ENCODE measurements at places on chromosomes 6 and 20.

DNA sequence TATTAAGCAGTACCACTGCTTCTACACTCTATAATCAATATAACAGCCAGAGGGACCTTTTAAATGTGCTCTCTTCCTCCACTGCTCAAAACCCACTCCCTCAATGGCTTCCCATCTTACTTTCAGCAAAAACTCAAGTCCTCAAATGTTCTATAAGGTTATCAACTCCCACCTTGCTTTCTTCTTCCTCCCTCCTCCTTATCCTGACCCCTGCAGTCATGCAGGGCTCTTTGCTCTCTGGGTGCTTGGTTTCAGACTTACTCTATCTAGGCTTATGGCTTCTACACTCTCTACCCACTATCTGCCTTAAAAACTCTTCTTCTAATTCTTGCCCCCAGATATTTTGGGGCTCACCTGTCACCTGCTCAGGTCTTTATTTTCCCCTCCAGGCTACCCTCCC is 5.3 kb downstream of the ARHGAP18 start:
- no peaks in the 10 kb centered on the region for H3K27me3 ChIP-seq
- no peaks in the 10 kb centered on the region for H3K36me3 ChIP-seq
- peaks cover 14% of the 10 kb centered on the region for H3K4me1 ChIP-seq
- H3K4me3 ChIP-seq, result no peak overlapping the region

DNA sequence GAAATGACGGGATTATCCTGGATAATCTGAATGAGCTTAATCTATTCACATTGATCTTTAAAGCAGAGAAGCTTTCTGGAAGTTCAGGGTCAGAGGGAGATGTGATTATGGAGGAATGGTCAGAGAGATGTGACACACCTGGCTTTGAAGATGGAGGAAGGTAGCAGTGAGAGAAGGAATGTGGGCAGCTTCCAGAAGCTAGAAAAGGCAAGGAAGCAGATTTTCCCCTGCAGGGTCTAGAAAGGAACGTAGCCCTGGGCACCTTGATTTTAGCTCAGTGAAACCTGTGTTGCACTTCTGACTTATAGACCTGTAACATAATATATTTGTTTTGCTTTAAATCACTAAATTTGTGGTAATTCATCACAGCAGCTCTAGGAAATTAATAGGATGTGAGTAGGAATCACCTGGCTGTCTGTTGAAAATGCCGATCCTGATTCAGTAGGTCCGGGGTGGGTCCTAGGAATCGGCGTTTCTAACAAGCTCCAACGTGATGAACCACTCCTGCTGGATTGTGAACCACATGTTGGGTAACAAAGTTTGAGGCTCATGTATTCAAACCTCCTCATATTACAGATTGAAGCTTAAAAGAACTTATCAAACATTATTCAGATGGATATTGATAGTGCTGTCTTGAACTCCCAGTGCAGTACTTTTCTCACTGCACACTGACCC is 157.0 kb downstream of the GJA1 start:
- H3K27ac ChIP-seq, result no peak overlapping the region
- no peaks in the 10 kb centered on the region for H3K4me1 ChIP-seq

- H3K27me3 ChIP-seq, result no peaks in the 10 kb centered on the region
- no peak overlapping the region for H3K27ac ChIP-seq
- peaks cover 15% of the 10 kb centered on the region for H3K4me1 ChIP-seq
- H3K36me3 ChIP-seq, result no peaks in the 10 kb centered on the region
These were observed 40.9 kb downstream of the LY86 start for GRCh38 chr6:6629402-6629801.

GRCh38 chr6:82951389-82951788 is 114.3 kb downstream of the UBE3D start:
- no peak overlapping the region for H3K4me3 ChIP-seq
- DNase-seq, result no peak
- H3K27ac ChIP-seq, result no peak overlapping the region
- H3K4me1 ChIP-seq, result peaks cover 12% of the 10 kb centered on the region
- no peaks in the 10 kb centered on the region for H3K27me3 ChIP-seq

DNA sequence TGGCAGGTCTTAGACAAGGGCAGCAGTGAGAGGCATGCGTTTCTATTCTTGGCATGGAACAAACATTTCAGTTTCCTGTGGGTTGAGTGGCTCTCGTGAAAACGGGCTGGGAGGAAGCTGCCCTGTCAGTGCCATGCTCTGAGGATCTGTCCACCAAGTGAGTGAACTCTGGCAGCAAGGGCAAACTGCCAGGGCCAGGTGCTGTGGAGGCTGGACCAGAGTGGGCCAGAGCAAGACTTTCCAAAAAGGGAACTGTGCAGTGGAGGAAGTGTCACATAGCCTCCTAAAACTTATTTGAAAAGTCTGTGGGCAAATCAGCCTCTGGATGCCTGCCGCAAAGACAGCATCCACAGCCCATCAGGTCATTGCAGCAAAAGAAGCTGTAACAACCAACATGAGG is 44.2 kb upstream of the TAB2 start:
- no peaks in the 10 kb centered on the region for H3K27me3 ChIP-seq
- peak overlapping the region; percentile 69 for H3K27ac ChIP-seq
- H3K36me3 ChIP-seq, result no peaks in the 10 kb centered on the region
- H3K4me3 ChIP-seq, result peak overlapping the region; percentile 70
- DNase-seq, result no peak

DNA sequence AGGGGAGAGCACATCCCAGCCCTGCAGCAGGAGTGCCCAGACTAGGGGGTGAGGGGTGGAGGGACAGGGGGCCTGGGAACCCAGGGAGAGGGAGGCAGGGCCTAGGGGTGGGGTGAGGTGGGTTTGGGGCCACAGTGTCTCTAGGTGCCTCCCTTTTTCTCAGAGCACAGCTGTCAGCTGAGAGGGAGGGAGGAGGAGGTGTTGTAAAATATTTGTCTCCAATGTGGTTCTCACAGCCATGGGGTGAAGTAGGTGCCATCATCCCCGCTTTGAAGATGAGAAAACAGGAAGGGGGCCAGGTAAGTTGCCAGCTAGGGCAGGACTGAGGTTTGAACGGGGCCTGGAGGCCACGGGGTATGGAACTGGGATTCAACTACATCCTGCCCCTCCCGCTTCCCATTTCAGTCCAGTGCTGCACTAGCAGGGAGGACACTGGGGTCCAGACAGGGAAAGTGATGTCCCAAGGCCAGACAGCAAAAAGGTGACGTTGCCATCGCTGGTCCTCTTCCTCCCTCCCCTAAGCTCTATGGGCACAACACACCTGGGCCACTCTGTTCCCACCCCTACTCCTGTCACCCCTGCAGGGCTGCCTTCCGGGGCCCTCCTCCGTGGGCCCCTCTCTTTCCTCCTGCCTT is 20.3 kb downstream of the PACSIN1 start:
- H3K4me1 ChIP-seq, result peaks cover 31% of the 10 kb centered on the region
- DNase-seq, result peak; percentile 11
- peak overlapping the region; percentile 19 for H3K4me3 ChIP-seq
- H3K27me3 ChIP-seq, result peaks cover 2% of the 10 kb centered on the region
- H3K36me3 ChIP-seq, result no peaks in the 10 kb centered on the region

- no peak for DNase-seq
- no peaks in the 10 kb centered on the region for H3K36me3 ChIP-seq
- H3K27me3 ChIP-seq, result no peaks in the 10 kb centered on the region
- no peaks in the 10 kb centered on the region for H3K4me1 ChIP-seq
These were observed 103.5 kb downstream of the TINAG start for GRCh38 chr6:54411767-54412166.

DNA sequence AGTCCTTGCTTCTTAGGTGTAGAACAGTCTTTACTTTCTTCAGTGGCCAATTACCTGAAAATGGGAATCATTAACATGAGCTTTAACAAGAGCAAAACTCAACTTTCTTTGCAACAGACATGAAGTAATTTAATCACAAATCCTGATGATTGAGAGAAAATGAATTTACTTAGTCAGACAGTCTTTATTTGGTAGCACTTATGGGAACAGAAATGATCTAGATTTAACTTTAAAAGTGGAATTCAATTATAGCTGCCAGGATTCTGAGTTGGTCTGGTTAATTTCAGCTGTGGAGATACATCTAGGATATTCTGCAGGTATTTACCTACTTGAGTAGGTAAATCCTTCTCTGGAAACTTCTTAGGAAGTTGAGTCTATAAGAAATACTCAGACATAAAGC is 444.3 kb upstream of the PLCB4 start:
- DNase-seq, result no peak
- H3K27me3 ChIP-seq, result no peaks in the 10 kb centered on the region
- H3K36me3 ChIP-seq, result no peaks in the 10 kb centered on the region
- no peak overlapping the region for H3K27ac ChIP-seq
- H3K4me3 ChIP-seq, result no peak overlapping the region

GRCh38 chr20:55584964-55585363 is 420.4 kb downstream of the CBLN4 start:
- H3K4me3 ChIP-seq, result no peak overlapping the region
- H3K27me3 ChIP-seq, result no peaks in the 10 kb centered on the region
- no peak overlapping the region for H3K27ac ChIP-seq
- DNase-seq, result no peak
- no peaks in the 10 kb centered on the region for H3K36me3 ChIP-seq

GRCh38 chr20:17505636-17506517 is 25.3 kb downstream of the BFSP1 start:
- H3K27ac ChIP-seq, result peak overlapping the region; percentile 86
- H3K4me1 ChIP-seq, result peaks cover 27% of the 10 kb centered on the region
- H3K4me3 ChIP-seq, result peak overlapping the region; percentile 90
- DNase-seq, result no peak
- H3K27me3 ChIP-seq, result no peaks in the 10 kb centered on the region

- H3K4me1 ChIP-seq, result no peaks in the 10 kb centered on the region
- H3K36me3 ChIP-seq, result no peaks in the 10 kb centered on the region
- peaks cover 28% of the 10 kb centered on the region for H3K27me3 ChIP-seq
- DNase-seq, result no peak
These were observed 80.4 kb downstream of the RWDD2A start for GRCh38 chr6:83273596-83273995.

GRCh38 chr6:122400462-122401089 is 1.1 kb downstream of the HSF2 start:
- peak overlapping the region; percentile 94 for H3K4me3 ChIP-seq
- peak overlapping the region; percentile 94 for H3K27ac ChIP-seq
- no peak for DNase-seq
- no peaks in the 10 kb centered on the region for H3K27me3 ChIP-seq

DNA sequence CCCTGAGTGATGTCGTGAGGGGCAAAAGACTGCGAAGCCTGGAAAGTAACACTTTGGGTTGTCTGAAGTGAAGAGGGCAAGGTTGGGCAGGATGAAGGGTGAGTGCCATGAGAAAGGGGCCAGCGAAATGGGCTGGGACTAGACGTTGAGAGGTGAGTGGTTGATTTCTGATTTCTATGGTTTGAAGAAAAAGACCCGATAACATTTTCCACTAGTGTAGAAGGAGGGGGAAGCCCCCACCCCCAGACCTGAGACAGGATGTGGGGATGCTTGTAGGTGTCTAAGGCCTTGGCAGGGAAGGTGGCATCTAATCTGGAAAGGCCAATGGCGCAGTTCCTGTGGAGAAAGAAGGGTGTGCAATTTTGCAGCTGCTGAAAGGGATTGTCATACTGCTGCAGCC is 25.3 kb upstream of the KIF3B start:
- peaks cover 3% of the 10 kb centered on the region for H3K36me3 ChIP-seq
- no peaks in the 10 kb centered on the region for H3K27me3 ChIP-seq
- H3K4me1 ChIP-seq, result peaks cover 35% of the 10 kb centered on the region
- peak overlapping the region; percentile 16 for H3K4me3 ChIP-seq
- peak overlapping the region; percentile 80 for H3K27ac ChIP-seq

- H3K4me1 ChIP-seq, result no peaks in the 10 kb centered on the region
- no peak overlapping the region for H3K4me3 ChIP-seq
- no peak for DNase-seq
- H3K27ac ChIP-seq, result no peak overlapping the region
- no peaks in the 10 kb centered on the region for H3K27me3 ChIP-seq
- no peaks in the 10 kb centered on the region for H3K36me3 ChIP-seq
These were observed 447.7 kb downstream of the PHF3 start for GRCh38 chr6:64083261-64083660.

GRCh38 chr20:44714102-44714700 is 968 bp upstream of the CCN5 start:
- DNase-seq, result no peak
- H3K27ac ChIP-seq, result no peak overlapping the region
- no peaks in the 10 kb centered on the region for H3K36me3 ChIP-seq
- no peak overlapping the region for H3K4me3 ChIP-seq
- no peaks in the 10 kb centered on the region for H3K4me1 ChIP-seq

DNA sequence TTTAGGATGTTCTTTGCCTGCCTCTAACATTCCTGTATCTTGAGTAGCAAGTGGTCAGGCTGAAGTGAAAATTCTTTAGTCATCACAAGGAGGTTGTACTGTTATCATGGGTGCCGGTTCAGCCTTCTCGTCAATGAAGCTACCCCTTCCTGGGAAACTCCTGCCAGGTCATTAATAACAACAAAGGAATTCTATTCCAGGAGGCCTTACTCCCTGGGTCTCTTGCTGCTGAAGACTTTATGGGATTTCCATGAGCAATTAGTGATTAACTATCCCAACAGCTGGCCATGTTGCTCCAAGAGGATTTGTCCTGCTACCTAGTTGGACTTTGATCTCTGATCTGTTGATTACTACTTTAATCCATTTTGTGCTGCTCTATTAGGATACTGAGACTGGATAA is 62.7 kb upstream of the ELOVL5 start:
- no peak overlapping the region for H3K27ac ChIP-seq
- no peak overlapping the region for H3K4me3 ChIP-seq
- H3K27me3 ChIP-seq, result no peaks in the 10 kb centered on the region
- H3K36me3 ChIP-seq, result no peaks in the 10 kb centered on the region
- no peak for DNase-seq

- H3K36me3 ChIP-seq, result no peaks in the 10 kb centered on the region
- DNase-seq, result no peak
- no peak overlapping the region for H3K4me3 ChIP-seq
- H3K27ac ChIP-seq, result no peak overlapping the region
- no peaks in the 10 kb centered on the region for H3K27me3 ChIP-seq
- peaks cover 19% of the 10 kb centered on the region for H3K4me1 ChIP-seq
These were observed 87.3 kb upstream of the SLC22A16 start for GRCh38 chr6:110563711-110564110.

DNA sequence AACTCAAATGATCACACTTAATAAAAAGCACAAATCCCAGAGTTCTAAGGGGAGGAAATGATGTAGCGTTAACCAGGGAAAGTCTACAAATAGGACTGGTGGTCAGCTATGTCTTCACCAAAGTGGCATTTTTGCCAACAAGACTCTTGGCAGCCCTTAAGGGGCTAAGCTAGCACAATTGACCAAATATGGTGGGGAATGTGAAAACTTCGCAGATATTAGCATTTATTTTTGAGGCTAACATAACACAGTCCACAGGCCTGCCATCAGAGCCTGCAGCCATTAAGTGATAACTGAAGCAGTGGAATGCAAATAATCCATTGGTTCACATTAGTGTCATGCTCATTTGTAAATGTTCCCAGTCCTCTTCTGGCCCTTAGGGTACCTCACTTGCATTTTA is 274.6 kb downstream of the FOXC1 start:
- no peaks in the 10 kb centered on the region for H3K27me3 ChIP-seq
- H3K36me3 ChIP-seq, result peaks cover 2% of the 10 kb centered on the region
- H3K4me1 ChIP-seq, result no peaks in the 10 kb centered on the region
- no peak overlapping the region for H3K4me3 ChIP-seq

DNA sequence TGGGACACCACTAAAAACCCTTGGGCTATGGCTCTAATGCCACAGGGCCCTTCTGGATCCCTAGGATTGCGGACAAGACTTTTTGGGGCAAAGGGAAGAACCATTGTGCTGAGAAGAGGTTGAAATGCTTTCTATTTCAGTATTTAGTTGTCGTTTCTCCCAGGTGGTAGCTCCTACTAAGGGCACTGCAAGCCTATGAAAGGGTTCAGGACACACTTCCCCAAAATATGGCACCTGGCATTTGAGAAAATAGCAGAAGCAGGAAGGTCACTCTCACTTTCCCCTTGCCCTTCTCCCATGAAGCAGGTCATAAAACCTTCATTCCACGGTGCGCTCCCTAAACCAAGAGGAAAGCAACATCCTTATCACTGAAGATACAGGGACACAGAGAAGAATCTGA is 125.4 kb upstream of the GPR6 start:
- H3K4me3 ChIP-seq, result no peak overlapping the region
- DNase-seq, result no peak
- H3K4me1 ChIP-seq, result peaks cover 2% of the 10 kb centered on the region
- no peaks in the 10 kb centered on the region for H3K27me3 ChIP-seq

Measured in naive thymus-derived CD8-positive, alpha-beta T cell (primary cell).